Spleen (tissue), 13 donors: ENCODE measurements at places on chromosomes 1 and 21.

GRCh38 chr1:30965924-30966599 is 57.5 kb upstream of the SDC3 start:
- DNase-seq = no peak
- peaks cover 30% of the 10 kb centered on the region for H3K4me1 ChIP-seq

DNA sequence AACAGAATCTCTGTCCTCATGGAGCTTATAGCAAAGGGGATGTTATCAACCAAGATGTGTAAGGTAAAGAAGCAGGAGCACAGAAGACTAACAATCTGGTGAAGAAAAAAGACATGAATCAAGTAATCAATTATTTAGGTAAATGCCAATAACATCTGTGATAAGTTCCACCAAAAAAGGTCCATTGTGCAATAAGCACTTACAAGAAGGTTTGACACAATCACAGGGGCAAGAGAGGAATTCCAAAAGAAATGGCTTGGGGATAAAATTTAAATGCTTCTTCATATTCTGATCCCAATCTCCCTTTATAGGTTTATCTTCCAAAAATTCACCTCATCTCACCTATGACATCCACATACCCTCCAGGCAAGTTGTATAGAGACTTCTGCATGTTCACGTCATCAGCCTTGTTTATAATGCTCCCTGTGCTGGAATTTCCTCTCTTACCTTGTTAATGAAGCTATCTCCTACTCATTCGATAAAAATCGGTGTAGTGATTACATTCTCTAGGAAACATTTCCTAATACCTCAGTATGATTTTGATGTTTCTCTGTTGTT is 53.6 kb upstream of the DPT start:
- no peak overlapping the region for H3K27ac ChIP-seq
- H3K36me3 ChIP-seq = no peaks in the 10 kb centered on the region
- no peak overlapping the region for H3K4me3 ChIP-seq
- no peaks in the 10 kb centered on the region for H3K4me1 ChIP-seq
- H3K27me3 ChIP-seq = no peaks in the 10 kb centered on the region

- no peak for DNase-seq
- H3K27me3 ChIP-seq = no peaks in the 10 kb centered on the region
- H3K4me3 ChIP-seq = no peak overlapping the region
Measured at GRCh38 chr1:94768036-94768435, 52.1 kb upstream of the SLC44A3 start.

DNA sequence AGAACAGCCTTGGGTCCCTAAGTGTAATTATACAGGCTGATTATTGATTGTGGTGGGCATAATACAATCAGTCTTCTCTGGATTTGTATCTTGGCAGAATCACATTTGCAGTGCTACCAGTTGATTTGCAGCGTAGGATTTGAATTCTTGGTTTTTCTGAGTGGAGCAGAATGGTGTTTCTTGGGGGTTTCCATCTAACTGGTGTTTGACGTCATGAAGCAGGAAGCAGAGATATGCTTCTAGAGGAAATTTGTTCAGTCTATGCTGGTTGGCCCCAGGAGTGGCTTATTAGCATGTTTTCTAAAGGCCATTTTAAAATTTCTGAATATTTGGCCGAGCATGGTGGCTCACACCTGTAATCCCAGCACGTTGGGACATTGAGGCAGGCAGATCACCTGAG is 3.4 kb downstream of the CTTNBP2NL start:
- H3K27ac ChIP-seq = no peak overlapping the region
- H3K4me1 ChIP-seq = peaks cover 59% of the 10 kb centered on the region
- DNase-seq = no peak
- no peaks in the 10 kb centered on the region for H3K27me3 ChIP-seq
- H3K4me3 ChIP-seq = no peak overlapping the region
